ENCODE measurements at places on chromosomes 7 and 10.

GRCh38 chr10:50567384-50567783 is 56.4 kb downstream of the SGMS1 start:
- no peak for DNase-seq

GRCh38 chr10:129505500-129506075 is 38.5 kb downstream of the MGMT start:
- DNase-seq = no peak

DNA sequence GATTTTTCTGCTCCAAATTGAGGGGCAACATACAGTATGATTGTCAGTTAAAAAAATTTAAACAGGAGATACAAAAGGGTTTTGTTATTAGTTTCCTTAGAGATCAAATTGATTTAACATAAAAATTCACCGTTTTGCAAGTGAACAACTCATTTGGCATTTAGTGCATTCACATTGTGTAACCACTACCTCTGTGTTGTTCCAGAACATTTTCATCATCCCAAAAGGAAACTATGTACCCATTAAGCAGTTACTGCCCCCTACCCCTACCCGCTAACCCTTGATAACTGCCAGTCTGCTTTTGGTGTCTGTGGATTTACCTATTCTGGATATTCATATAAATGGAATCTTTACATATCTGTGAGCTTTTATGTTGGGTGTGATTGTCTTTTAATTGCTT is 3.1 kb downstream of the ZRANB1 start:
- DNase-seq = no peak

GRCh38 chr10:612696-613095 is 76.8 kb downstream of the DIP2C start:
- no peak for DNase-seq

DNA sequence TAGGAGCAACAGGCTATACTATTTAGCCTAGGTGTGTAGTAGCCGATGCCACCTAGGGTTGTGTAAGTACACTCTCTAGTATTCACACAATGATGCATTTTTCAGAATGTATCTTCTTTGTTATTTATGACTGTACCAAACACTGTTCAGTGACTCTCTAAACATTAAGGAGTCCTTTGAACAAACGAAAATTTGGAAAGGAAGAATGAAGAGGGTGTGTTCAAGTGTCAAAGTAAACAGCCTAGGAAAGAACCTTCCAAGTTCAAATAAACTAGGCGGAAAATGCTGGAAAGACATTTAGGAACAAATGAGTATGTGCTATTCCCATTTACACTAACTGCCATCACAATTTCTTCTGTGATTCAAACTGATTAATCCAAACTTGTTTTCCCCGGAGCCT is 142.4 kb downstream of the CHCHD3 start:
- DNase-seq = no peak

DNA sequence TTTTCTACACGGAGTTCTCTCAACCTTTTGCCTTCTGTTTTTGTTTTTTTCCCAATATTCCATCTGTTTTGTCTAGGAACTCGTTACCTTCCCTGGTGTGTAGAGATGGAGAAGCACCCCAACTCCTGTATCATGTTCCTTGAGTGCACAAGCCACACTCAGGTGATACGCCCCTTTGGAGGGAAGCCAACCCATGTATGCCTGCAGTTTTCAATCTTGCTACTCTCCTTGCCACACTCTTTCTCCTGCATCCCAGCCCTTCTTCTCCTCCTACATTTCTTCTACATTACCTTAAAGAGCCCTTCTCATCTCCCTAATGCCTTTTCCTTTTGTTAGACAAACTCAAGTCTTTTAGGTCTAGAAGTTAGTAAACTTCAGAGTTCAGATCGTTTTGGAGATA is 10.2 kb upstream of the SP4 start:
- no peak for DNase-seq

GRCh38 chr7:43204081-43204480 is 91.6 kb downstream of the HECW1 start:
- DNase-seq = no peak

GRCh38 chr10:8533462-8533861 is 479.0 kb downstream of the GATA3 start:
- DNase-seq = no peak

DNA sequence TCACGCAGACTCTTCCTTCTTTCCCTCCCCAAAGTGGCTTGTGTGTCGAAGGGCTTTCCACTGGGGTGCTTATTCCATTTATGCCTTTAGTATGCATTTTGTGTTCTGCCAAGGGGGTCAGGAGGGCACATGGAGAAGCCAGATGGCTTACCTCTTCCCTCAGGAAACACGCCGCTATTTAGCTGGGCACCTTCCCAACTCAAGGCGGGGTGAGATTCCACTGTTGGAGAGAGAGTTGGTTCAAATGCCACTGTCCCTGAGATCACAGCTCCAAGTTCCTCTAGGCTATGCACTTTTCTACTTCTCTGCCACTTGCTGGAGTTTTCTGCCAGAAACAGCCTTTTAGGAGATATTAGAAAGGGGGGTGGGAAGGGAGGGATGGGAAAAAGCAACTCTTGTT is 1091.8 kb downstream of the LRMDA start:
- DNase-seq = no peak

- no peak for DNase-seq
Measured at GRCh38 chr10:110803239-110803749, 68.4 kb upstream of the PDCD4 start.

DNA sequence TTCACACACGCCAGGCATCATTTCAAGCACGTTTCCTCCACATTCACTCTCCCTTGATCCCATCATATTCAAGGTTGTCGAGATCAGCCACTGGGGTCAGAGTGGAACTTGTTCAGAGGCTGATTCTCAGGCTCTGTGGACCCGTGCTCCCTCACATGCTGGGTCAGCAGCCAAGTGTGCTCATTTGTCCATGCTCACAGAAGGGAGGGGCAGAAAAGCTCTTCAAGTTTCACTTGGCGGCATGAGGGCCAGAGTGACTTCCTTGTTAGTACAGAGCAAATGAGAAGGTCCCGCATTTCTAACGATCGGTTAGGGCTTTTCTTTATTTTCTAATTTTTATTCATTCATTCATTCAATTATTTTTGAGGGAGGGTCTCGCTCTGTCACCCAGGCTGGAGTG is 82.2 kb downstream of the EBLN1 start:
- no peak for DNase-seq

DNA sequence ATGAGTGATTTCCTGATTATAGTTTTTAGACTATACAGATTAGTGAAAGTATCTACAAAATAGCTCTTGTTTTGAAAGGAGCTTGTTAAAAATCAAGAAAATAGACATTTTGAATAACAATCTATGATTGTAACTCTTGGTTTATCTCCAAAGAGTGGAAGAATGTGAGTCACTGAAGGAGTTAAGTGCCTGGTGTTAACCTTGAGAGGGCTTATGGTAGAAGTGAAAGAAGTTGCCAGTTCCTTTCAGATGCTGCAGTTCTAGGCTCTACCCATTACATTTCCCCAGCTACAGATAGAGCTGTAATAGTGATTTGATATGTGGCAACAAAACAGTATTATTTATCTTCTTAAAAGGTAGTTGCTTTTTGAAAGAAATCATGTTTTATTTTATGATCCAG is 12.7 kb downstream of the NRBF2 start:
- no peak for DNase-seq

DNA sequence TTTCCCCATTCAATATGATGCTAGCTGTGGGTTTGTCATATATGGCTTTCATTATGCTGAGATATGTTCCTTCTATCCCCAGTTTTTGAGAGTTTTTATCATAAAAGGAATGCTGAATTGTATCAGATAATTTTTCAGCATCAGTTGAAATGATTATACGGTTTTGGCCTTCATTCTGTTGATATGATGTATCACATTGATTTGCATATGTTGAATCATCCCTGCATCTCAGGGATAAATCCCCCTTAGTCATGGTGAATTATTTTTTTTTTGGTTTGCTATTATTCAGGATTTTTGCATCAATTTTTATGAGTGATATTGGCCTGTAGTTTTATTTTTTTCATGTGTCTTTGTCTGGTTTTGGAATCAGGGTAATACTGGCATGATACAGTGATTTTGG is 1152.3 kb upstream of the C7orf33 start:
- DNase-seq = no peak

DNA sequence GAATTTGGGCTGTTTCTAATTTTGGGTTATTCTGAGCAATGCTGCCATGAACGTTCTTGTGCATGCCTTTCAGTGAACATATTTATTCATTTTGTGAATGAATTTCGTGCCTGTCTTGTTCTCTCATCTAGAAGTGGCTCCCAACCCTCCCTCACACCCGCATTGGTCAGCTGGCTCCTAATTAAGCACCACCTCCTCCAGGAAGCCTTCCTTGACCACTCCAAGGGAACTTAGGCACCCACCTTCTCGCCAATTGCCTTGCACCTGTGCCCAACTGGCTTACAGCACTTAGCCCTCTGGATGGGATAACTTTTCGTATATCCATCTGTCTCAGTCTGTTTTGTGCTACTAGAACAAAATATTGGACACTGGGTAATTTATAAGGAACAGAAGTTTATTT is 107.1 kb downstream of the MYL10 start:
- DNase-seq = no peak

DNA sequence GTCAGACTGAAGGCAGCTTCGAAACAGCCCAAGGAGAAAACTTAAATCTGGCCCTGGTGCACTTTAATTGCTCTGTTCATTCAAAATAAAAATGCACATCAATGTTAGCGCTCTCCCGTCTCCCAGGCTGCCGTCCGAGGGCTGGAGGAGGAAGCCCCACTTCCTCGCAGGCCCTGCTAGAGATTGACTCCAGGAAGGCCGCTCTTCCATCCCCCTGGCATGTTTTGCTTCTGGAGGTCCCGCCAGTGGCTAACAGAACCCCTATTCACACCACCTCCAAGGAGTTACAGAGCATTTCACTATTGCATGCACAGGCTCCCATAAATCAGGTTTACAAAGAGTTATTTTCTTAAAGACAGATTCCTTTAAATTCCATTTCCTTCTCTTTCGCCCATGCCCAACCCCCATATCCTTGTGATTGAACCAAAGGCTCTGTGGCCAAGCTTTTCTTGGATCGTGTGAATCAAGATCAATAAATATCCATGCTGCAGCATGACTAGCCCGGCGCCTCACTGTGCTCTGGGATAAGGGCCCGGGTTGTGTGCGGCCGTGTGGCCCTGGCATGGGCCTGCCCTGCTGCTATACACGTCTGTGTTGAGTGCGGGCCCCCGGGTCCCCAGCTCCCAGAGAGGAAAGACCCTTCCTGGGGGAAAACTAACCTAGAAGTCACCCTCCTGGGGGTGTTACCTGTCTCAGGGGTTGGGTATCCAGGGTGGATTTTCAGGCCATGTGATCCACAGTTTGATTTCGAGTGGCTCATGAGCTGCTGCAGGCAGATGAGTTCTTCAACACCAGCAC is 118.7 kb upstream of the GDF10 start:
- no peak for DNase-seq

- DNase-seq = no peak
Measured at GRCh38 chr7:128742206-128742605, 3.0 kb downstream of the CALU start.

- no peak for DNase-seq
Measured at GRCh38 chr10:71448146-71448545, 51.4 kb downstream of the CDH23 start.

GRCh38 chr10:28468707-28469483 is 64.0 kb upstream of the WAC start:
- no peak for DNase-seq

GRCh38 chr7:30434140-30434799 is 44.3 kb downstream of the NOD1 start:
- DNase-seq = no peak

DNA sequence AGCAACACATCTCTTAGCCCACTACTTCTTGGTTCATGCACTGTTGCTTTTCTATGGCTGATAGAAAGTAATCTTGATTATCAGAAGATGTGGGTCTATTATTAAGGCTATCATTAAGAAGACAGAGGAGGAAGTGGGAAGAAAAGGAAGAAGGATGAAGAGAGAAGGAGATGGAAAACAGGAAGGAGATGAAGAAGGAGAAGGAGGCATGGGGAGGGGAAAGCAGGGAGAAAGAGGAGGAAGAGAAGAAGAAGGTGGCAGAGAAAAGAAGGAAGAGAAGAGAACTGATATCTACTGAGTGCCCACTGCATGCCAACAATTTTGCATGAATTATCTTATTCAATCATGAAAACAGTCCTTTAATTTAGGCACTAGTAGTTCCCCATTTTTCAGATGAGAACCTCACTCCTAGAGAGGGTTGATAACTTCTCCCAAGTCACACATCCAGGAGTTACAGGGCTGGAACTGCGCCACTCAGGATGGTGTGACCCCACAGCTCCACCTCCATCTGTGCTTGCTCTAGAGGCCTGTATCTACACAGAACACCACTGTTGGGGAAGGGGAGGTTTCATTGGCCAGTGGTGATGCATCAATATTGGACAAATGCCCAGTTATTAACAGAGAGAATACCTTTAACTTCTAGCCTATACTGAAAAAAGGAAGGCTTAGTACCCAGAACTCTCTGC is 147.4 kb downstream of the CXCL12 start:
- DNase-seq = no peak

DNA sequence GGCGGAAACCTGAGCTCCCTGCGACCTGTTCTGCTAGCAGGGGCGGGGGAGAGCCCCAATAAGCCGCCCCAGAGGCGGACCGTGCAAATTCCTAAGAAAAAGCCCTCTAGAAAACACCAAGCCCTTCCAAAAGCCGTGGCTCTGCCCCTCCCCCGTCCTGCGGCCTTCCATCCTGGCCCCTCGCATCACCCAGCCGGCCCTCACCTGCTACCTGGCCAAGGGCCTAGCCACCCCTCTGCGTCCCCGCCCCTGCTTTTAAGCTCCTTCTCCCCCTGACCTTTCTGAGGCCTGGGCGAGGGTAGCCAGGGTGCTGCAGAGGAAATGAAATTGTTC is 24.9 kb downstream of the SKIDA1 start:
- no peak for DNase-seq

DNA sequence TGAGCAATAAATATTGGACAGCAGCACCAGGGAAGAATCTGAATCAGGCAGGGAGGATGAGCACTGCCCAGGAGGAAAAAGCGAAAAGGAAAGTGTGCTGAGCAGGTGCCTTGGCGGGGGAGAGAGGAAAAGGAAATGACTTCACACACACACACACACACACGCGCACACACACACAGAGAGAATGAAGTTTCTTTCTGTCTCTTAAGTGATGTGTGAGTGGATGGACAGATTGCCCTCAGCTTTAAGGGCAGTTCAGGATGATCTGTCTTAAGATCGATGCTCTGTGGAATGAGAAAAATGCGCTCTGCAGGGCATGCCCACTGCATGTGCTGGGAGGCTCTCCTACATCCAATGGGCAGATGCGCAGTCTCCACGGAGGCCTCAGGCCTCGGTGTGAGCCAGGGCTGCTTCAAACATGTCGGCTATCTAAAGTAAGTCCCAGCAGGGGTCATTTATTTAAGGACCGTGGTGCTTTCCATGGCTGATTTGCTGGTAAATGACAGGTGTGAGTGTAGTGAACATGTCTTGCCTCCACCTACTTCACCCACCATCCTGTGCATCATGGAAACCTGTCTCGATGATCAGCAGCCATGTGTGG is 2.5 kb upstream of the ACBD5 start:
- no peak for DNase-seq

Data from HuH-7 (cell line).